ENCODE measurements at places on chromosomes 3 and 15.

DNA sequence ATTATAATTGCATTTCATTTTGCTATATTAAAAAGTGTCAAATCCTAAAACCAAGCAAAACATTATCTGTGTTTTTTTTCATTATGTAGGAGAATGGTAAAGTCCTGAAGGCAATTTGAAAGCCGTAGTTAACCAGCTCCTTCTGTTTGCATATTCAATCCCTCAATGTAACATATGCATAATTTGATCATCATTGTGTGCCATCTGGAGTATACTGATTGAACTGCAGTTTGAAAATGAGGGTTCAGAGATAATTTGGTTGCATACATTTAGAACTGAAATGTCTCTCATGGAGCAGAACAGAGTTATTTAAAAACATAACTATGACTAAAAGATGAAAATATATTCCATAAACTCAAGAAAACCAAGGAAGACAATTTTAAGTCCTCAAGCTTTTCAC lies 518.6 kb downstream of the GBE1 start:
- DNase-seq = no peak

GRCh38 chr3:151989621-151990020 lies 116.2 kb downstream of the SUCNR1 start:
- no peak for DNase-seq

DNA sequence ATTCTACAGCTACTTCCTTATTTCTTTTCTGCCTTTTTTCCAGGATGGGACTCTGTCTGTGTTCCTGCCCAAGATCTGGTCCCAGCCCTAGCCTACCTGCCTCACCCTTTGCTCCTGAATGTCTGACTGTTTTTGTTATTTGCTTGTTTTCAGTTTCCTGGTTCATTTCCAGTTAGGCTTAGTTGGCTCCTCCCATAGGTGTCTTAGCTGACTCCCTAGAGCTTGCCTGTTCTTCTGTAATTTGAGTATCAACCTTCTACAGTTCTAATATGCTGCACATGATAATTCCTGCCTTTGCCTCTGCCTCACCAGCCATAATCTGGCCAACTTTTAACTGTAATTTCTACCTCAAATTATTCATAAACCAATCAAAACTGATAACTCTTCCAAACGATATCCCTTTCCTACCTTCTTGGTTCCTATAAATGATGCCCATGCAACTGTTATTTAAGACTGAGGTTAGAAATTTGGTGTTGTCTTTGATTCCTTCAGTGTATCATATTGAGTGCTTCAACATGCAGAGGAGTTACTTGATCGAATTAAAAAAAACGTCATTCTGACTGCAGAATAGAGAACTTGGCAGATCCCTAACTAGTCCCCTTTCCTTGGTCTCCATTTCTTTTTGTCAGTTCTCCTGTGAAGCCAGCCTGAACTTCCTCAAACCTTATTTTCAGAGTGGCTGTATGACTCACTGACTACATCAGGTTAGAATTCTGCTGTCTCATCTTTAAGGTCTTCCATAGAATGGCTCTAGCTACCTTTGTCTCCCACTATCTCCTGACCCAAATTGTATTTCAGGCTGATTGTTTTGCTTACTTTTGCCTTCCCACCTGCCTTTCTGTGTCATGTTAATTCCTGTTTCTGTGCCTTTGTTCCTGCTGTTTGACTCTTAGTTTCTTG lies 8.4 kb downstream of the GOLM2 start:
- DNase-seq = no peak

GRCh38 chr3:14211621-14212020 lies 33.0 kb downstream of the LSM3 start:
- no peak for DNase-seq

GRCh38 chr3:8884630-8885290 lies 78.5 kb downstream of the RAD18 start:
- no peak for DNase-seq

DNA sequence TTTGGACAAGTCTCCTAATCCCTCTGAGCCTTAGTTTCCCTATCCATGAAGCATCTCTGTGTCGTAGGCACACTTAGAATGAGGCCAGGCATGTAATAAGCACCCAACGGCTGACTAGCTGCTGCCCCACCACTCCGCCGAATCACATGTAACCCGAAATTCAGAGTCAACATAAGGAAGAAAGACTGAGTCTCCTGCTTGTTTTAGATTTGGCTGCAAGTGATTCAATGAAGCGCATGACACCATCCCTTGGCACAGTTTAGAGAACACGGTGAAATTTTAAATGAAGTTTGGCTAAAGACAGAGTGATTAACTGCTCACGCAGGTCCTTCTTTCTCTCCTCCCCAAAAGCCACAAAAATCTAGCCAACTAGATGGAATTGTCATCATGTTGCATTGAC lies 279.2 kb downstream of the TLE3 start:
- DNase-seq = no peak

DNA sequence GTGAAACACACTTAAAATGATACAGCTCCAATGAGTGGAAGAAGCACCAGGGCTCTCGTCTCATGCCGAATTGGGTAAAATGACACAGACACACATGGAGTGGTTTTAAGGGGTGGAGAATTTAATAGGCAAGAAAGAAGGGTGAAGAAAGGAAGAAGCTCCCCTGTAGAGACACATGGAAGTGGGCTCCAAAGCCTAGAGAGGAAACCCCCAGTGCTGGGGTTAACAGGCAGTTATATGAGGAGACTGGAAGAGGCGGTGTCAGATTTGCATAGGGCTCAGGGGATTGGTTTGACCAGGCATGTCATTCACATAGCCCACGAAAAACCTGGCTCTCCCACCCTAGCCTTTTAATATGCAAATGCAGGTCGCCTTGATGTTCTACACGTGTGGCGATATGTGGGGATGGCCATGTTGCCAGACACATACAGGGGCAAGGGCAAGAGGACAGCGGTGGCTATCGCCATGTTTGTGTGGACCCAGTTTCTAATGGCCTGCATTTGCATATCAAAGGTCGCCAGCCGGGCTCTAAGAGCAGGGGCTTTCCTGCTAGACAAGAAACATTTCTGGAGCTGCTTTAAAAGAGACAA lies 1.9 kb upstream of the DPH6 start:
- peak; percentile 6 for DNase-seq

DNA sequence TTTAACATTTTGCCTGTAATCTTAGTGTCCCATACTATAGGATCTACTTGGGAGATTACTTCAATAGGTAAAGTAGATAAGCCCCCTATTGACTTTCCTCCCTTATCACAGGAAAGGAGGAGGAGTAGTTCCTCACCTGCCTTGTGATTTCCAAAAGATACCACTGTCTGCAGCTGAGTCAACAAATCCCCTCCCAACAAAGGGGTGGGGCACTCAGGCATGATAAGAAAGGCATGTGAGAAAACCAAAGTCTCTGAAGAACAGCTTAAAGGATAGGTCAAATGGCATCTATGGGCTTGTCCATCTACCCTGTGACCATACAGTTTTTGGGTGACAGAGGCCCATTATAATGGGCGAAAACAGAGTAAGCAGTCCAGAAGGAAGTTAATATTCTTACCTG lies 71.3 kb upstream of the WNT7A start:
- DNase-seq = no peak

- DNase-seq = no peak
Measured at GRCh38 chr15:31503758-31504461, 177.3 kb downstream of the KLF13 start.

DNA sequence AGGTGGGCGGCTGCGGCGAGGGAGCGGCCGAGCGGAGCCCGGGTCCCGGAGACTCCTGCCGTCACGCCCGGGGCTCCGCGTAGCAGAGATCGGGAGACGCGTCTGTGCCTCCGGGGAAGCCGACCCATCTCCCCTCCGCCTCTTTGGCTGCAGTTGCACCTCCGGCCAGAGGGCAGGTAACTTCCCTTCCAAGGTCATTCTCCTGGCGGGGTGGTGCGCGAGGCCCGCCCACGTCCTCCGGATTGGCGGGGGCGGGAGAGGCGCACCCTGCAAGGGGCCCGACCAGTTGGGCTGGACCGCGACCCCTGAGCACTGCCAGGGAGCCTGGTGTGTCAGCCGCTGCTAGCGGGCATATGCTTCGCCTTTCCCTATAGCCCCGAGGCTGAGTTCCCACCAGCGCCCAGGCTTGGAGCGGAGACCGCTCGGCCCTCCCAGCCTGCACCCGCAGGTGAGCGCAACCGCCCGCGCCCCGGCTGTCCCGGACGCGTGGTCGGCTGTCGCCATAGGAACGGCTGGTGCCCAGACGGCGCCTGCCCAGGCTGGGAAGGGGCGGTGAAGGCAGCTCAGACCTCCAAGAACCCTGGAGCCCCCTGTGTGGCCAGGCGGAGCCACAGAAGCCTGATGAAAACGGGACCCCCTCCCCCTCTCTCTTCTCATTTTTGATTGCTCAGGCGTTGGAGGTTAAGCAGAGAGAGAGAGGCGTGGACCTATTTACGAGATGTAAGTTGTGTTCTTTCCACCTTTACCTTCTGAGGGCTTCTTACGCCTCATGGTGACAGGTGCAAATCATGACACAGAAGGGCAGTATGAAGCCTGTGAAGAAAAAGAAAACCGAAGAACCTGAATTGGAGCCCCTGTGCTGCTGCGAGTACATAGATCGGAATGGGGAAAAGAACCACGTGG lies 453 bp downstream of the ZDHHC23 start:
- peak; percentile 23 for DNase-seq

DNA sequence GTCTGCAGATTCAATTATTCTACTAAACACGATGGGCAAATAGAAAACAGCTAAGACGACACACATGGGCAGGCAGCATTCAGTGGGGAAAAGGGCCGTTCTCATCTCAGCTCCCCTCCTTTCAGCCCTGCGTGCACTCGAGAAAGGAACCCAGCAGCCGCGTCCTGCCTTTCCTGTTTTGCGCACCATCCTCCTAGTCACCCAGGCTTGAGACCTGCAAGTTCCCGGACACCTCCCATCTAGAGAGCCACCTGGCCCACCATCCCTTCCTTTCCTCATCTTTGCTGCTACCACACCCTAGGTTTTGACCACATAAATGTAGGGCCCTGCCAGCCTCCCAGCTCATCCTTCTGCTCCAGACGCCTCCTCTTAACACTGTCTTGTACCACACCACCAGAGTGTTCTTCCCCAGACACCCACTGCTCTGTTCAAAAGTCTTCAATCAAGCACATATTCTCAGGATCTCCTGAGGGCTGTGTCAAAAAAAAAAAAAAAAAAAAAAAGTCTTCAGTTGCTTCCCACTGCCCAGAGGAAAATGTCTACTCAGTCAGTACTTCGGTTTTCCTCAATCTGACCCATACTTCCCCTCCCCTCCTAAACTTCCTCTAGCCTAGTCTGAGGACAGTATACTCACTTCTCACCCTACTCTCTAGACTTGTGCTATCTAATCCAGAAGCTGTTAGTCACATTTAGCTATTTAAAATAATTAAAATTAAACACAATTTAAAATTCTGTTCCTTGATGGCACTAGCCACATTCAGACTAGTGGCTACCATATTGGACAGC lies 182.0 kb downstream of the STT3B start:
- DNase-seq = no peak

DNA sequence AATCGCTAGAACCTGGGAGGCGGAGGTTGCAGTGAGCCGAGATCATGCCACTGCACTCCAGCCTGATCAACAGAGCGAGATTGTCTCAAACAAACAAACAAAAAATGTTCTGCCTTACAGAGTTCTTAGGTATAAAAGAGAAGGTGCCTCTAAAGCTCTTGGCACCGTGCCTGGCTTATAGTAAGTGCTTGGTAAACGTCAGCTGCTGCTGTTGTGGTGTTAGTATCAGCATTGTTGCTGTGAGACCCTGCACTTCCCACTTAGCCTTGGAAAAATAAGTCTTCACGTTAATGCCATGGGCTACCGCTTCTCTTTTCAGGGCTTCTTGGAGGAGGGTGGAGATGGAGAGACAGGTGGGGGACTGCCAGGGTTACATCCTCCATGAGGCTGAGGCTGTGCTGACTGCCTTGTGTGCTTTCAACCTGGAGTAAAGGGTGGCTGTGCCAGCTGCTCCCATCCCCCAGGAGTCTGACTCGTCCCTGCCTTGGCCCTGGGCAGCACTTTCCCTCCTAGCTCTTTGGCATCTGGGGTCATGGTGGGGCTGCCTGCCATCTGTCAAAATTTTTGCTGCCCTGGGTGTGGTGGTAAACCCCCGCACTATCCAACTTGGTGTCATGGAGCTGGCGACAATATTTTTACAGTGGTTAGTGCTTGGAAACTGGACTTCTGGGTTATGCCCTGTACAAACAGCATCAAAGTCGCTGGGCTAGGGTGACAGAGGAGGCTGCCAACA lies 17.8 kb downstream of the FLNB start:
- DNase-seq = no peak

DNA sequence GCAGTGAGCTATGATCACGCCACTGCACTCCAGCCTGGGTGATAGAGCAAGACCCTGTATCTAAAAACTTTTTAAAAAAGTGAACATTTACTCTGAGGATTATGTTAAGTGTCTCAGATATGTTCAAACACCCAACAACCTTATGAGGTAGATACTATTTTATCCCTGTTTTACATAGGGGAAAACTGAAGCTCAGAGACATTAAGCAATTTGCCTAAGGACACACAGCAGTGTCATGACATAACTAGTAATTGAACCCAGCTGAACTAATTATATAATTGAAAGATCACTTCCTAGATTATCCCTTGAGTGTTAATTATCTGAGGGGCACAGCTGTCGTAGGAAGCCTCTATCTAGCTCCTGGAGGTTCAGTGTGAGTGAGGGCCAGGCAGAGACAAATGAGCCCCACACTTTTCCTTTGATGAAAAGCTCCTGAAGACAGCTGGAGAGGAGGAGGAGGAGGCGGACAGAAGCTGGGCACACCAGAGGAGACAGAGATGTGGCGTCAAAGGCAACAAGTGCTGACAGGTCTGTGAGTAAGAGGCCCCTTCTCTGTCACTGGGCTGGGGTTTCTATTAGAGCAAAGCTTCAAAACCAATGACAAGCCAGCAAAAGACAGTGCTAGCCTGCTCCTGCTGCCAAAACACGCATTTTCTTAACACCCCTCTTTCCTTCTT lies 20.5 kb downstream of the TRH start:
- no peak for DNase-seq

DNA sequence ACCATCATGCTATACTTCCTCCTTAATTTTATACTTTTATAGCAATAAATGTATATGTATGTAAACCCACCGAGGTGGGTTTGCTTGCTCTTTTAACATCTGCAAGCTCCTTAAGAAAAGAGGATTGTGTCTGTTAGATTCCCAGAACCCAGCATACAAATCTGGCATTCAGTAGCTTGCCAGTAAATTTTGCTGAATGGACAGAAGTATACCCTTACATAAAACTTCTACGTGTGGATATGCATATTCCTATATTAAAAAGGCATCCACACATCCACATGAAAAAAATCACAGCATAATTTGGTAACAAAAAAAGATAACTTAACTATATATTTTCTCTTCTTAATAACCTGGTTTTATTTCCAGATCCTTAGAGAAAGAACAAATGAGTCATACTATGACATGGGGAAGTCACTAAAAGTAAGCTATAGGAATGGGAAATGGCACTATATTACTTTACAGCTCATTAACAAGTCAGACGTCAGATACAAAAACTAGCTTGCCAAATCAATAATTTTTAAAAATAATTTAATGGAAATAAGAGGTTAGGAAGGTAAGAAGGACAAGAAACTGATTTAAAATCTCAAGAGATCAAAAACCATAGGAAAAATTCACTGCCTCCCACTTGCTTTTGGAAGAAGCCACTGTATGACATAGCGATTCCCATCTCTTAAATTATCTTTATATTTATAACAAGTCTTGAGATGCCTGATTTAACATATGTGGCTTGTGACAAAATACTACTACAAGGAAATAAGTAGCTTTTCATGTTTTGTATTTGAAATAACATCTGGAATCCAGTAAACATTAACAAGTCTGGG lies 68.7 kb downstream of the SUMF1 start:
- no peak for DNase-seq
